ENCODE measurements at places on chromosomes 5 and 9.

GRCh38 chr9:136703276-136703860 lies 9.0 kb upstream of the DIPK1B start:
- DNase-seq = no peak

DNA sequence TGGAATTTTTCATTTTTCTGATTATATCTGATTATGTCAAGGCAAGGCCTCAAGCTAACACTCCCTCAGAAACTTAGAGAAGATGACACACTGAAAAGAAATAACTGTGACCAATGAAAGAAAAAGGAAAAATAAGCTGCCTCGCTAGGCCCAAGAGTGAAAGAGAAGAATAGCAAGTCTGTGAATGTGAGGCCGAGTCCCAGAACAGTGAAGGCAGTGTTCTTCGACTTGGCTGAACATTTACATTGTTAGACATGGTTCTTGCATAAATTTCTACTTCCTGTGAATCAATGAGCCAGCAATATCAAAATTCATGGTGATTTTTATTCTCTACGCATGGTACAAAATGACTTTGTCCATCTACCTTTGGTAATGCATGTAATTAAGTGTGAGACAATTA lies at the start of gene ATP10B:
ATP10B (minus strand) TSS at position 163 of the 400 bp plus-strand sequence. CDS start 164,137 bp downstream, outside the sequence.
- no peak for DNase-seq

DNA sequence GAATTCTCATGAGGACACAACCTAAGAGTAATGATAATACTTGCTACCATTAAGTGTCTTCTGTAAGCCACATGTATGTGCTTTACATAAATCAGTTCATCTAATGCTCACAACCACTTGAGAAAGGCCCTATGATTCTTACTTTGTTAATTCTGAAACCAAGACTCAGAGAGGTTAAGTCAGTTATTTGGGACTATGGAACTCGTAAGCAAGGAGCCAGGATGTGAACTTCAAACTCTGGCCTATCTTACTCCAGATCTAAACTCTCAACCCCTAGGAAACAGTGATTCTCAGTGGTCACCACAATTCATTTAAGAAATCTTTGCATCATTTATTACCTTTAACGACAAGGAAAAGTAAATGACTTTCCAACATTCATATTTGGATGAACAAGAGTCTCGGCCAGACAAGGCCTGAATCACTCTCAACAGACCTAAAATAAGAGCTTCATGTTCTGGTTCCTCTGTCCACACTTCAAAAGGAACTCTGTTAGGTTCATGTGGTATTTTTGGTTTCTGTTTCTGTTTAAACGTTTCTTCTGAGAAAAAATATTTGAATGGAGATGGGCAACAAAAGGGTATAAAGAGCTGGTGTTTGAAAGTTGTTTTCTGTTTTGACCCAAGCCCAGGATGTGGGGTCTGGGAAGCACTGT lies 104.8 kb downstream of the LPAR1 start:
- no peak for DNase-seq

GRCh38 chr9:134989206-134990065 lies 71.7 kb upstream of the FCN1 start:
- no peak for DNase-seq

GRCh38 chr9:14346811-14347405 lies 33.0 kb upstream of the NFIB start:
- peak; percentile 20 for DNase-seq

- no peak for DNase-seq
These were observed 50.2 kb upstream of the BARX1 start for GRCh38 chr9:94005272-94005901.

DNA sequence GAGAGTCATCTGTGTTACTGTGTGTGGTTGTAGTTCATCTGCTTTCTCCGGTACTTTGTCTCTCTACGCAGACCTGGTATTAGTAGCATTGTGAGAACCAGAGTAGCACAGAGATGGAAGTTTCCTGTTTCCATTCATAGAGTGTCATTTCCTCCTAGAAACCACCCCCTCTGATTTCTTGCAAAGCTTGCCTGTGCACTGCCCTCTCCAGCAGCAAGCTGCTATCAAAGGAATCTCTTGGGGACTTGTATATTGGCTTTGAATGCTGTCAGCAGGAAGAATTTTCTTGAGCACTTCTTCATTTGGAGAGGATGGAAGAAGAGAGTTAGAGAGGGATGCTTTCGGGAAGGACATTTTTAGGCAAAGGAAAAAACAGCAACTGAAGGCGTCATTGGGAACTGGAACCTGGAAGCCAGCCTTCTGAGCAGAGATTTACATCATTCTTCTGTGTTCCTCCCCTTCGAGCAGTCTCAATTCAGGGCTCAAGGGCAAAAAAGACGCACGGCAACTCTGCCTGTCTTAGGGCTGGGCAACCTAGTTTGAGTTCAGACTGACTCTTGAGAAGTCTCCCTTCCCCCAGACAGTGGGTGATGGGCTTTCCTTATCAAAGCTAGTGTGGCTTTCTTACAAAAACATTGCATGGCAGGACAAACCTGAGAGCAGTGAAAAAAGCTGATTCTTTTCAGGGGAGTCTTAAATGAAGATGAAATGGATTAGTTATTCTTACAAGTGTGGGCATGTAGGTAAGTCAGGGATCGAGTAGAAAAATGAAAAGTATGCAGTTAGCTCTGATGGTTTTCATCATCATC lies 226.3 kb downstream of the AOPEP start:
- DNase-seq = no peak

DNA sequence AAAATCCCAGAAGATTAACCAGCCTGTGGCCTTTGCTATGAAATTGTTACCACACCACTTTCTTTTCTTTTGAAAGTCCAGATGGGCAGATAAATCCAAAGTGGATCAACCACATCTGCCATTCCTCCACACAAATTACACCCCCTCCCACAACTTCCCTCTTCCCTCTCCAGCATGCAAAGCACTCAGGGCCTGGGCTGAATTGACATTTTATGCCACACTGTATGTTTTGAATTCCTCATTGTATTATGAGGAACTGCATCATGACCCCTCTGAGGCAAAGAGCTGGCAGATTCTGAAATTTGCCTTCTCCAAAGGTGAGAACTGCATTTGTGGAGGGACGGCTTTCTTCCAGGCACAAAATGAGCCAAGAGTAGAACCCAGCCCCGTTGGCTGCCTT lies 589.2 kb upstream of the KLF4 start:
- DNase-seq = no peak

DNA sequence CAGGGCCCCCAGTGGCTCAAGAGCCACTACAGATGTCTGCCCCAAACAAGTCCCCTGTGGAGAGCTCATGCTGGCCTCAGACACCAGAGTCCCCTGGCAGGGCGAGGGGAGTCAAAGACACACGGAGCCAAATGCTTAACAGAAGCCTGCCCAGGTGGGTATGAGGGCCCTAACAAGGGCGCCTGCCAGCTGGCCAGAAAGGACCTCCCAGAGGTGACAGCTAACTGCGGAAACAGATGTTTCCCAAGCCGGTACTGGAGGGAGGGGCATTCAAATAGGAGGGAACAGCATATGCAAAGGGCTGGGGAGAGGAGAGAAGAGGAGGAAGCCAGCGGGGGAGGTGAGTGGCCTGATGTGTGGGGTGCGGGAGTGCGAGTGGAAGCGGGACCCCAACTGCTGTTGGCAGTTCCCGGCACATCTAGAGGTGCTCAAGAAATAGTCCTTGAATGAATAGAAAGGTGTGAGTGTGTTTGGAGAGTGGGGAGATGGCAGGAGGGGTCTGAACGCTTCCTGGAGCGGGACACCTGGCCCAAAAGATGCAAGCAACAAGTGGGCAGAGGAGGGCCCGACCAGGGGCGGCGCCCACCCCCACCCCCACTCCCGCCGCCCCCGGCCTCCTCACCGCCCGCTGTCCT lies 824 bp downstream of the MXD3 start:
- DNase-seq = no peak

DNA sequence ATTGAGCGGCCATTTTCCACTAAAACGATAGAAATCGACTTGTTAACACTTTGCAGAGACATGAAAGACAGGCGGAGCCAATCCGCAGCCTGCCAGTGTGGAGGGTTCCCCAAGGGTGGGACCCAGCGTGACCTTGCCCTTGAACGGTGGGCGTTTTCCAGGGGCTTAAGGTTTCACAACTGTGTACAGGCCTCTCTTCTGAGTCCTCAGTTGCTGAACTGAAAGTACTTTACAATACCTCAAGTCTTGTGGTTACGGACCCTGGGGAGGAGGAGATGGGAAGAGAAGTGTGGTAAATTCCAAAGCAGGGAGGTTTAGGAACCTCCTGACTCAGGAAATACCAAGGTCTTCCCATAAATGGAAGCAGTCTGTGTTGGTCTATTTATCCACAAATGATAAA lies 68.2 kb upstream of the CKMT2 start:
- no peak for DNase-seq

DNA sequence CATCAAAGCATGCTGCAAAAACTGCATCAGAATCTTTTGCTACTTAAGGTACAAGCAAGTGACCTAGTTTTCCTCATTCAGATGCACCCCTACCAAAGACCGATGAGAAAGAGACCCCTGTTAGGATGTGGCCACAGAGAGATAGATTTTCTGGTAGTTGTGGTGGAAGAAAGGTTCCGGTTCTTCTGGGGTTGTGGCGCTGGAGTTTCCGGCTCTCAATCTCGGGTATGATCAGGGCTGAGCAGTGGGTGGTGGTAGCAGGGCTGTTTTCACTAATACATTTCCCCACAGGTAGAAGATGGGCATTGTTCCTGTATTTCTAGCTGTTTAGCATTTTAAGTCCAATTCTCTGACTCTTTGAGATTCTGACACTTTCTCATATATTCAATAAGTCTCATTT lies 58.4 kb downstream of the PCSK1 start:
- DNase-seq = no peak

DNA sequence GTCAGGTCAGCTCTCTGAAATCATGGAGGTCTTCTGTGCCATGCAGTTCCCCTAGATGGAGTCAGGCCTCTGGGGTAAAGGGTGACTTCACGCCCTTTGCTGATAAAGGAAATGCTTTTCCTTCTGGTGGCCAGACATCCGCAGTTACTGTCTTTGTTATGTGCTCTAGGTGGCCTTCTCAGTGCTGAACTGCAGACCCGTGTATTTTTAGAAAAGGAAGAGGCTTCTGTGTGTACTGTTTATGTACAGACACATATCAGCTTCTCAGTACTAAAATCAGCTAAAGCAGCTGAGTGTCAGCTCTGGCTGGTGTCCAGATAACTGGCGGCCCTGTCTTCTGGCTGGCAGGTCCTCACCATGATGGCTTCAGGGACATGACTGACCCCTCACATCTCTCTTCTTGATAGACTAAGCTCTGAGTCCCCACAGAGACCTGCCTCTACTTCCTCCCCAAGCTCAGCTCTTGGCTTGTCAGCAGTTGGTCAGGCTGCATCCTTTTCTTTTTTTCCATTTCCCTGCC lies 75.3 kb downstream of the ARHGAP26 start:
- DNase-seq = peak; percentile 35

- DNase-seq = peak; percentile 12
These were observed 11.2 kb downstream of the SPATA31D1 start for GRCh38 chr9:81999806-82000205.

DNA sequence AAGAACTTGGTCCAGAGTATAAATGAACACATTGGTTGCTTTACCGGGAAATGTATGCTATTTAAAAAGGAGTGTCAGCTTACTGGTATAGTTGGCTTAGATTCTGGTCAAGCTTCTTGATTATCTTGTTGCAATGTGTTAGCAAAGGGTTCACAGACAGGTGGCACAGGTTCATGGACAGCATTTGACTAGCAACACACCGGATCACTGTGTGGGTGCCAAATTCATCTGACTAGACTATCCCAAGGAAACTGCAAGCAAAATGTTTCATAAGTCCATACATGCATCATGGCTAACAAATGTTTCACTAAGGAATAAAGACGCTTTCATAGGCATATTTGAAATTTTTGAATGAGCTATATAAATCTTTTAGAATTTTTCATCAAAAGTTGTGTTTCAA lies 274.1 kb downstream of the PLK2 start:
- DNase-seq = no peak

- DNase-seq = no peak
These were observed 13.9 kb upstream of the OSMR start for GRCh38 chr5:38831909-38832308.

DNA sequence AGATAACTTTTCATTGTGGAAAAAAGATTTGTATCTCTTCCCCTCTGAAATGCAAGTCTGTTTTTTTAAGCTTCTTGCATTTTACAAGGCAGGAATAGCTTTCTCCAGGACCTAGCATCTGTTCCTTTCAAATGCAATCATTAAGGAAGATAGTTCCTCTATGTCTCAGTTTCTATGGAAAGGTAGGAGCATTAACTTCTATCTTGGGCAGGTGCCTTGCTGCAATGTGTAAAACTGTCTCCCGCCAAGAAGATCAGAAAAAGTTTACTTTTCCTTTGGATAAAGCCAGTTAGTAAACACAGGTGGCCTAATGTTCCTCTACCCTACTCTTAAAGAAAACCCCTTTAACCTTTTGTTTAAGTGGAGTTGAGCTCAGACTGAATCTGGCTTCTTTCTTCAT lies 560.6 kb upstream of the CYLC2 start:
- DNase-seq = no peak

DNA sequence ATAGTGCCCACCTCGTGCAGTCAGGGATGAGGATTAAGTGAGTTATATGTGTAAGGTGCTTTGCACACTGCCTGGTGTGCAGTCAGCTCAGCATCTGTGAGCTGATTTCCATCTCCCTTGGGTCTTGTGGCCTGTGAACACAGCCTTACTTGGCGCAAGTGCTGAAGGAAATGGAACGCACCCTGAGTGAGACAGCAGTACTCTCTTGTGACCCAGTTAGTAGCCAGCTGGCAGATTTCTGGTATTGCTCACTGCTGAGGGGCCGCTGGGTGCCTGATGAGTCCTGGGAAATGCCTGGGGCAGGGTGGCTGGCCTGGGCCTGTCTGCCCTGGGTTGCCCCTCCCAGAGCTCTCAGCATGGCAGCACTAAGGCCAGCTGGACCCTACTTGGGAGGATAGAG lies 90.9 kb upstream of the BOD1 start:
- no peak for DNase-seq

- DNase-seq = no peak
These were observed 18.5 kb downstream of the TNPO1 start for GRCh38 chr5:72834924-72835323.

DNA sequence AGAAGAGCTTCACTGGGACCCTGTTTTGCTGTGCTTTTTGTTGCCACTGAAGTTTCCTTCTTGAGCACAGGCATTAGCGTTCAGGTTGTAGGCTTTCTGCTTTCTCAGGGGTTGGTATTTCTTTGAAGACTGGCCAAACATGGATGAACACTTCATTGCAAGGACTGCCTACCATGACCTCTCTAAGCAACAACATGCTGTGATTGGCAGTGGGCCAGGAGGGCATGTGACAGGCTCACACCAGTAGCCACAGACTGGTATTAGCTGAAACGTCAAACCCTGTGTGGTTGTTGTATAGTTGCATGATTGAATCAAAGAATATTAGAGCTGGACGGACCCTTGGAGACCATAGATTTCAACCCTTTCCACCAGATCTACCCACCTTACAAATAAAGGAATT lies 20.0 kb upstream of the MLANA start:
- DNase-seq = no peak

- no peak for DNase-seq
These were observed 373.7 kb downstream of the ENC1 start for GRCh38 chr5:74266836-74267235.

GRCh38 chr9:129768486-129768885 lies 15.6 kb upstream of the PTGES start:
- no peak for DNase-seq
